T follicular helper cell (primary cell): ENCODE measurements at places on chromosomes 16 and 17.

- DNase-seq: no peak
Observed at GRCh38 chr16:8585857-8586256, 4.5 kb downstream of the TMEM114 start.

GRCh38 chr17:82058230-82058854 lies 6.6 kb downstream of the GPS1 start:
- DNase-seq: no peak

- DNase-seq: no peak
Observed at GRCh38 chr17:16980061-16980460, 8.1 kb upstream of the TNFRSF13B start.

DNA sequence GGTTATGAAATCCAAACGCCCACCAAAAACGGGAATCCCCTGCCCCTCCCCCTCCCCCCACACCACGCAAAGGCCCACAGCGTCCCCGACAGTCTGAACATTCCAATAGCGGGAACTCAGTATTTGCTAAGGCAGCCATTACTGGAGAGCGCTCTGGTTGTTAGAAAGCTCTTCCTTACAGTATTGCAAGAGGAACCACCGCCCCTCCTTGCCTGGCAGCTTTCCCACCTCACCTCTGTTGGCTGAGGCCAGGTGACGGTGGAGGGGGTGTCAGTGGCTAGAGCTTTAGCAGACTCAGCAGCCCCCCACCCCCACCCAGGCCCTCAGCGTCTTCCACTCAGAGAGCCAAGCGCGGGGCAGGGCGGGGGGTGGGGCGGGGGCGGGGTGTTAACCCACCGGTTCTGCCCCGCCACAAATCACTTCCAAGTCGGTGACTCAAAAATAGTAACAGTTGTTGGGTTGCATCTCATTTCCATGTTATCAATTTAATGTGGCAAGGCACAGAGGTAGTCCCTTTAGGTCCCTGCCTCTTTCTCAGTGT lies 2.2 kb upstream of the PLEKHH3 start:
- no peak for DNase-seq
